ENCODE measurements at places on chromosomes 6 and 20. TPM values are rescaled to one million over a fixed set of nuclear protein-coding genes. Genes with fewer than 3 reads are reported as not detected.

Gene RUNX2
- total RNA-seq, result 0.49 TPM

Gene MYCT1
- total RNA-seq, result 3.0 TPM

Gene HLA-DMB
- 0.49 TPM for total RNA-seq

Gene MICB
- 0.25 TPM for total RNA-seq

Gene TREM1
- 0.25 TPM for total RNA-seq

Gene OTOR
- total RNA-seq, result under 0.01 TPM

Gene RTN4IP1
- total RNA-seq, result 6.9 TPM

Gene CST1
- not detected for total RNA-seq
